ENCODE measurements at places on chromosomes 16 and 17.

GRCh38 chr16:22970209-22970865 lies 156.4 kb downstream of the HS3ST2 start:
- DNase-seq, result no peak

GRCh38 chr17:20935740-20936139 lies 107.1 kb downstream of the USP22 start:
- DNase-seq, result no peak

- DNase-seq, result no peak
Observed at GRCh38 chr16:81940781-81941560, 70.3 kb downstream of the SDR42E1 start.

DNA sequence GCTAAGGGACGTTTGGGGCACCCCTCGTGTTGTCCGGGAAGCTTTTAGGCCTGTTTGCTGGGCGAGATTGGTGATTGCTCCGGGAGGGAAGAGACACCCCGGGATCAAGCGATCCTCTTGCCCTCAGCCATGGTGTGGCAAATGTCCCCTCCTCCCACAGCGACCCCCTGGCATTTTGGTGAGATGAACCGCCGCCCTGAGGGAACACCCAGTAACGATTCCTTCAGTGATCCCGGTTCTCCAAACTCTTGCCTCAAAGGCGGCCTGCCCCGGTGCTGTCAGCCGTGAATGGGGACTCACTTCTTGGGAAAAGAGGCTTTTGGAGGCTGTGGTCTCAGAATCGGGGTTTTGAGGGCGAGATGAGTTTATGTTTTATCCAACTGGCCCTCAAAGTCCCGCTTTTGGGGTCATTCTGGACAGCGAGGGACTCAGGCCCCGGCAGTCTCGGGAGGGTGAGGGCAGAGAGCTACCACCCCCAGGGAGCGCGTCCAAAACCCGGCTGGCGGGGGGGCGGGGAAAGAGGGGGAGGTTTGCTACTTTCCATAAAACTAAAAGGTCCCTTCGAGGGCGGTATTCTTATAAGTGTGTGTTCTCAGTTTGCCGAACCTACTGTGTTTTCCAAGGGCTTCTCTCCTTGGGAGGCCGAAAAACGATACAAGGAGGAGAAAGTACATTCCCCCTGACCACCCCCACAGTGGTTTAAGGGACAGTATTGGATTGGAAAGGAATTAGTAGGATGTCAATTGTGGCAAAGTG lies 232.7 kb downstream of the MRTFB start:
- DNase-seq, result no peak

GRCh38 chr16:10984509-10984908 lies 40.1 kb downstream of the CLEC16A start:
- no peak for DNase-seq

- peak; percentile 37 for DNase-seq
Observed at GRCh38 chr17:28372203-28372944, 880 bp downstream of the SARM1 start.

Data from activated T-cell treated with anti-CD3 and anti-CD28 coated beads for 48 hours (primary cell).